Astrocyte of the cerebellum (primary cell): ENCODE measurements at places on chromosomes 7 and 10.

GRCh38 chr7:2635148-2635668 is 3.4 kb downstream of the TTYH3 start:
- no peak for DNase-seq

- DNase-seq = peak; percentile 60
These were observed 28.7 kb upstream of the NAMPT start for GRCh38 chr7:106313456-106313901.

DNA sequence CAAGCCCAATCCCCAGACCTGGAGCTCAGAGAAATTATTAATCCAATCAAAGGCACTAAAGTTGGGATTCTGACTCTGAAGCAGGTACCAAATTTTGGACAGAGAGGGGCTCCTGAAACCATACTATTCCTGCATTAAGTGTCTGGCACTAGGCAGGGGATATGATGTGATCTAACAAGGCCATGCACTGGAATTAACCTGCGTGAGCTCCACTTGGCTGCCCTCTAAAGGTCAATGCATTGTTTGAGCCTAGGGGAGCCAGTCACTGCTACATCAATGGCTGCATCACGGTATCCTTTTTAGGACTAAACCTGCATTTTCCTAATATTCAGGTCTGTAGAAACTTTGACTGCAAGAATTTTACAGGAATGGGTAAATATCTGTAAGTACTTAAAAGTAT is 42.1 kb downstream of the ST8SIA6 start:
- DNase-seq = no peak

DNA sequence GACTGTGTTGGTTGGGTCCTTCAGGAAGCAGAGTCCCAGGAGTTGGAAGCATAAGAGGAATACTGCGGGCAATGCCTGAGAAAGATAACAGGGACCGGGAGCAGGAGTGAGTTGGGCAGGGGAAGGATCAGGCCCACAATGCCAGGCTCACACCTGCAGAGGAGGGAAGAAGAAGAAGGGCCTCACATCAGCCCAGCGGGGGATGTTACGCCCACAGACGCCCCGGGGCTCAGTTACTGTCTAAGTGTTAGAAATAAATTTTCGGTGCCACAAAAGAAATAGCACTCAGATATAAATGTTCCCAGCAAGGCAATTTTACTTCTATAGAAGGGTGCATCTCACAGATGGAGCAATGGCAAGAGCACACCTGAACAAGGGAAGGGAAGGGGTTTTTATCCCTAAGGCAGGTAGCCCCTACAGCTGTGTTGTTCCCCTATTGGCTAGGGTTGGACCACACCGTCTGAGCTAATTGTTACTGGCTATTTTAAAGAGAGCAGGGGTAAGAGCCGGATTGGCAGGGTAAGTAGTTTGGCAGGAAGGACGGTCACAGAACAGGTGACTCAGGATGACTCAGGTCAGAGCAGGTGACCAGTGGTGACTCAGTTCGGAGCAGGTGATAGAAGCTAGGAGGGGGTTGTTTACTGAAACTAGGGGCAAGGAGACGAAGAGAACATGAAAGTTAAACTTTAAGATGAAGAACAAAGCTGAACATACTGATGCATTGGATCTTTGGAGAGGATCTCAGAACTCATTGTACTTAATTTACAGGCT is at the start of gene NOS3:
TSS of gene NOS3 (plus strand) at position 602 of the 771 bp plus-strand sequence. CDS start 2,787 bp downstream, outside the sequence.
- DNase-seq = no peak

GRCh38 chr7:158029509-158029908 is 558.1 kb downstream of the PTPRN2 start:
- no peak for DNase-seq

- DNase-seq = no peak
These were observed 145.5 kb upstream of the AGR3 start for GRCh38 chr7:17027143-17027788.

GRCh38 chr10:10870523-10871241 is 147.0 kb upstream of the CELF2 start:
- no peak for DNase-seq
